ENCODE measurements at places on chromosomes 6 and 20.

- no peak for DNase-seq
Observed at GRCh38 chr20:53857723-53858236, 212.6 kb downstream of the BCAS1 start.

- no peak for DNase-seq
Observed at GRCh38 chr20:46709459-46710152, at the start of gene SLC2A10. TSS of gene SLC2A10 (plus strand) at chr20:46709649. CDS start at chr20:46709737, 88 bp downstream.

GRCh38 chr20:24672886-24673677 is 203.7 kb downstream of the SYNDIG1 start:
- DNase-seq, result no peak

DNA sequence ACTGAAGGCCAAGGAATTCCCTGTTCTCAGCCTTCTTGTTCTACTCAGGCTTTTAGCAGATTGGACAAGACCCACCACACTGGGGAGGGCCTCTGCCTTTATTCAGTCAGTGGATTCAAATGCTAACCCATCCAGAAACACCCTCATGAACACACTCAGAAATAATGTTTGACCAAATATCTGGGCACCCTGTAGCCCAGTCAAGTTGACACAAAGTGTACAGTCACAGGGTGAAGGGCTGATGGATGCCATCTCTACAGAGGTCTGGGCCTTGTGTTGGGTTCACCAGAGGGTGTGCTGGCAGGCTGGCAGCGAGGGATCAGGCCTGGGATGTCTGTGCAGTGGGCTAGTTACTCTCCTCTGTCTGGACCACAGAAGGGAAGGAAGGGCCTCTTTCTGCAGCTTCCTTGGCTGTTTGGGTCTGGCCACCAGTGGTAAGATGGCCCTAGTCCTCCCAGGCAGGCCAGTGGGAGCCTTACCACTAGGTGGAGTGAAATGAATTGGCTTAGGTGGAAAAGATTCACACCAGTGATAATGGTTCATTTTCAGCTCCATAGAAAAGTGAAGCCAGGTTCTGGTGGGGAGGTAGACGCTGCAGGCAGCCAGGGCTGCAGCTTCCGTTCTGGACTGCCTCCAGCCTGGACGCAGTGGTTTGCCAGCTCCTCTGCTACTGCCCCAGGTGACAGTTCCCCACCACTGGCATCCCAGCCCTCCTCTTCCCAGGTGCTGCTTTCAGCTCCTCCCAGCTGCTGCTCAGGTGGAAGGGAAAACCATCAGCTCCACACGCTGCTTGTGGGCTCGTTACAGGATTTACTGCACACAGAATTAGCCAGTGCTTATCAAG is 9.2 kb downstream of the TUBB2A start:
- DNase-seq, result no peak

DNA sequence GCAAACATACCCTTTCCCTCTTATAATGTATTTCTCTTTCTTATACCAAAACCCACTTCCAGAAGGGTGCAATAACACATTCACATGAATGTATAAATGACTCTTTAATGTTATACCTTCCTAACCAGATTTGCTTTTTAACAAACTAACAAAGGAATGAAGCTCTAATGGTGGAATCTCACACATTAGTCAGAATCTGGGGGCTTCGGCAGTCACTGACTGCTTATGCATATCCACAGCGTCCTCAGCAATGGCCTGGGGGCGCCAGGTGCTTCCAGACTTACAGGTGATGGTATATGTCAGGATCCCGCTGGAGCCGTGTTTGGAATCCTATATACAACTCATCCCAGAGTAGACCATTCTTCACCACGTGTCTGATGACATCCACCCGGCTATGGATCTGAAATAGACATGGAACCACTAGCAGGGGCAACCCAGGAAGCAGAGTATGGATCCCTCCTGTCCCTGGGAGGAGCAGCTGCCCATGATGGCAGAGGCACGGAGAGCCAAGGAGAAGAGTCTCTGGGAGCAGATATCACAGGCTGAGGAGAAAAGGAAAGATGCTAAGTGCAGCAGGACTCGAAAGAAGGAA is 150.8 kb upstream of the RIPOR2 start:
- DNase-seq, result no peak

DNA sequence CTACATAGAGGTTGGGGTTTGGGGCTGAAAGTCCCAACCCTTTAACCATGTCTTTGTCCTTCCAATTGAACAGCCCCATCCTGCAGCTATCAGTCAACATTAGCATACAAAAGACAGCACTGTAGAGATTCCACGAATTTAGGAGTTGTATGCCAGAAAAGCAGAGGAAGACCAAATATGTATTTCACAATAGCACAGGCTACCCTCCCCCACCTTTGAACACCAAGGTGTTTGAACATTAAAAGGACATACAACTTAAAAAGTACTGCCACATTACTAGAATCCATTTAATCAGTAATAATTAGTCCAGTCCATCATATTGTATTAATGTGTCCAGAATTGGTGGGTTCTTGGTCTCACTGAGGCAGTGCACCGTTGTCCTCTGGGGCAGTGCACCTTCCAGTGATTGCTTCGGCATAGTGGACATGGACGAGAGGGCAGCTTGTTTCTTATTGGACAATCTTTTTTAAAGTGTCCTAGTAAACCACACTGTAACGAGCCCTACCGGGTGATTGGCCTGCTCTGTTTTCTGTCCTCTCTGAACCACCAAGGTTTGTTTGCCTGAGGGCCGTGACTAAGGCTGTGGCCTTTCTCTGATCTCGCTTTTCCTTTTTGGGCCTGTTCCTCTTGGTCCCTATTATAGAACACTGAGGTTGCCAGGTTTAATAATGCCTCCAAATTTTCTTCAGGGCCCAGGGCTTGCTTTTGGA is 36.4 kb downstream of the GSTA4 start:
- no peak for DNase-seq

GRCh38 chr20:60903325-60903971 is 348.6 kb upstream of the CDH4 start:
- DNase-seq, result no peak

DNA sequence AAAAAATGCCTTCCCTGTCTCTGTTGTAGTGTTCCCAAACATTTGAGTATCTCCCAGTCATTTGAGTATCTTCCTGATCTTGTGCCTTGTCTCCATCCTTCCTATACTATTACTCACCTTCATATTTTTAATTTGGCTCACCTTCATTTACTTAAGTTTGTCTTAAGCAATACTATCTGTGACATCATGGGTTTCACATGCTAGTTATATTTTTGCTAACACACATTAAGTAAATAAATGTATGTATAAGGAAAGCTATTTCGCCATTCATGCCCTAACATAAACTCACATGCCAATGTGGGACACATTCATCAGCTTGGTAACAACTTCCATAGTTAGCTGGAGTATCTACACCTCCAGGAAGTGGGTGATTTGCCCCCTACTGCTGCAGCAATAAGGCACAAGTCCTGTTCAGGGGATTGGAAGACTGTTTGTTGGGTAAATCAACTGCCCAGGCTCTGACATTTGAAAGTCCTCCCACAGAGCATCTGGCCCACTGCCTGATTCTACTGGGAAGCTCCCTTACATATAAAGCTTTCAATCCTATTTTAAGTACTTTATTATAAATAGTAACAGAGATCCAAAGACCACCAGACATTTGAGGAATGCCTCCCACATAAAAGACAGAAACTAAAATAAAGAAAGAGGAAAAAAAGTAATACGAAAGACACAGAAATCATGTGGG is 132.3 kb downstream of the ISM1 start:
- no peak for DNase-seq

DNA sequence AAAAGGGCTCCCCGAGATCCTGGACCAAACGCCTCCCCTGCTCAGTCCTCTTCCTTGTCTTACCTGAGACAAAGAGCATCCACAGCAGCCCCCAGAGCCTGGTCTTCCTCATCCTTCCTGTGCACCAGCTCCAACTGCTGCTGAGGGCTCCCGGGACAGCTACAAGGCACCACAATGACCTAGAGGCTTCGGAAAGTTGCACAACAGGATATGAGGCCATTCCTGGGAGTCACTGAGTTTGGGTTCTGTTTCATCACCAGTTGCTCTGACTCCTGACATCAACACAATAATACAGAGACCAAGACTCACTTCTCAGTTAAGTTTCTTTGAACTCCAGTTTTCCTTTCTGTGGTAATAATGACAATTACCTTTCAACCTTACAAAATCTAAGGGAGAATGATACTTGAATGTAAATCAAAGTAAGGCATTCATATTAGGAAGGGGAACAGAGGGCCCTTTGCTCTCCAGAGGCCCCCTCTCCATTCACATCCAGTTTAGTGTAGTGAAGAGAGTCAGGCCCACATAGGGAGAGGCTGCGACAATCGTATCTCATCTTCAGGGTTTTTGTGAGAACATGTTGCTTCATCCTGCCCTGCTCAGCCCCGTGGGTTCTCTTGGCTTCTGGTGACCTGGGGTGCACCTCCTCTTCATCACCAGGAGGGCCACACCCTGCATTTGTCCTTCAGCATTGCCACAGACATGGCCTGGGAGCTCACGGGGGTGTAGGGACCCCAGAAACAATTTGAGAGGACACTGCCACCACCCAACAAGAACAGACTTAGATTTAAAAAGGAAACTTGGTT is at the start of gene TREM1:
TSS of gene TREM1 (minus strand) at position 139 of the 803 bp plus-strand sequence. CDS start at position 112, 27 bp downstream.
- DNase-seq, result peak; percentile 19

DNA sequence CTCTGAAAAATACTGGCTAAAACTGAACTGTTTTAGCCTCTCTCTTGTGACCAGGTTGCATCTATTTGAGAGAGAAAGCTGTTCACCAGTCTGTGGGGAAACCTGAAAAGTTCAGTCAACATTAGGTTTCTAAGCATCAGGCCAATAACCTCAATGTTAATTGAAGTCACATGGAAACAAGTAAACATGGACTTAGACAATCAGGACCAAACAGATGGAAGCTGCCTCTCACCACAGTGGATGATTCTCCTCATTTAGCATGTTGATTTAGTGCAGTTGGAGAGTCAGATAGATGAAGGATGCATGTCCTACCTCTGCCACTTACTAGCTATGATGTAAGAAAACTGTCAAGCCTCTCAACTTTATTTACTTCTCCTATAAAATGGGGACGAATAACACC is 18.2 kb downstream of the SCGN start:
- DNase-seq, result no peak

- DNase-seq, result no peak
Observed at GRCh38 chr6:18350271-18350670, 36.9 kb upstream of the RNF144B start.

GRCh38 chr20:23547613-23548012 is 20.7 kb downstream of the CST9L start:
- no peak for DNase-seq

GRCh38 chr6:89067796-89068195 is 12.8 kb upstream of the PNRC1 start:
- no peak for DNase-seq

DNA sequence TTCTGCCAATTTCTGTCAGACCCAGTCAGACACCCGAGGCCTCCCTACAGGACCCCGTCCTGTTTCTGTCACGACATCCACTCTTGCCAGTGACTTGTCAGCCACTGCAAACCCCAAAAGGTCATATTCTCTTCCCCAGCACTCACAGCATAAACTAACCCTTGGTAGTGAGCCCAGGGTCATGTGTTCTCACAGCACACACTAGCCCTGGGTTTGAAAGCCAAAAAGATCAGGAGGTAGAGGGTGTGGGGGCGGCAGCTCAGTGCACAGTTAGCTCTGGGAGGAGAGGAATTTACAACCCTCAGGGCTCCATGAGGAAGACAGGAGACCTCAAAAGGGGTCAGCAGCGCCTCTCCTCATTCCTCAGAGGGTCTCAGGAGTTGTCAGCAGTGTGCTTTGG is 9.9 kb upstream of the SNX9 start:
- no peak for DNase-seq

GRCh38 chr20:50260479-50261221 is 70.0 kb downstream of the CEBPB start:
- DNase-seq, result no peak

DNA sequence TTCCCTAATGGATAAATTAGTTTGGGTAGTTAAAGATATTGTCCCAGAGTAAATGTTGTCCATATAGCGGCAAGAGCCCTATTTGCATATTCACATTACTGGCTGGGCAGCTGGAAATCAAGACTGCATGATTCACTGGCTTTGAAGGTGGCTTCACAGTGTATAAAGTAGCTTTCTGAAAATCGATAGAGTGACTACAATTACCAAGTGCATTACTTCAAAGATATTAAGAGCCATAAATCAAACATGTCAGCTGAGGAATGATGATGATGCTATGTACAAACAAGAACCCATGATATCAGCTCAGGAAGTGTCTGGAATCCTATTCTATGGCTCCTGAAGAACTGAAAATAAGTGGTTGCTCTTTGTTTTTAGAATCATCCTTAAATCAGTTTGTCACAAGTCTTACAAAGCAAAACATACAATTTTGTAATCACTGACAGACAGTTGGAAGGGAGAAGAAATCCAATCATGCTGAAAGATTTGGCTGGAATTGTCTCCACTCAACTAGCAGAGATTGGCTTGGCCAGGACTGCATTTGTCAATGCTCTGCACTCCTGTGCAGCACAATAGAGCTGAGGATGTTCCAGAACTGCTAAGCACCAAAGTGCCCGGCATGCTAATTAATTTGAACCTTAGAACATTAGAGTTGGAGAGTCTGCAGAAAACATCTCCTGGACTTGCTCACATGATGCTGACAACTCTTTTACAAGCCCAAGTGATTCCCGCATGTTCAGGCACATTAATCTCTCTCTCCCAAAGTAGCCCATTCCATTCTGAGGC is 77.9 kb upstream of the B3GAT2 start:
- no peak for DNase-seq

- DNase-seq, result no peak
Observed at GRCh38 chr6:166477647-166478365, 95.1 kb upstream of the MPC1 start.

DNA sequence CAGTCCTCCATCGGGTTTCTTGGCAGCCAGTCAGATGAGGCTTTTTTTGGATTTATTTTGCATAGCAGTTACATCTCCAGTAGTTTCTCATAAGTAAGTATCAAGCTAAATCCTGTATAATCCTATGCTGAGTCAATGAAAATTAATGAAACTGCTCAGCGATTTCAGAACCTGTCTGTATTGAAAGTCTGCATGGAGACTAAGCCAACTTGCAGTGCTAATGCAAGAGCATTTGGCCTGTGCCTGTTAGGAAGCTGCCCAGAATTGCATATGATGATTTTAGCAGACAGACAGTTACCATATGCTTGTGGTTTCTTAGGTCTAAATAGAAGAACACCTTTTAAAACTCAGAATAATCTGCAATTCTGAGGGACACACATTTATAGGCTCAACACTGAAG is 25.2 kb upstream of the LRRN4 start:
- no peak for DNase-seq

- no peak for DNase-seq
Observed at GRCh38 chr6:134458857-134459657, 141.1 kb upstream of the SGK1 start.

DNA sequence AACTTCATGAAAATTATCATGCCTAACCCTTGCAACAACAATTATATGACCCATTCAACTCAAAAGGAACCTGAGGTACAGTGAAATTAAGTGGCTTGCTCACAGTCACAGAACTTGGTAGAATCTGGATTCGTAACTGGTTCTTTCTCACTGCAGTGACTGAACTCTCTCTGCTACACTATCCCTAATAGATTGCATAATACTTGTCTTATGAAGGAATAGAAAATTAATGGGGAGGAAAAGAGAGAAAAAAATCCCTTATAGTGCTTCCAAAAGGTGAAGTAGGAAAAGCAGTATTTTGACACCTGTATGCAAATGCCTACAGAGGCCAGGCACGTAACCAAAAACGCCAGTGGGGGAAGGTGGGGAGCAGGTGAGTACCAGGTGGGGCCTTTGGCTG is 186.6 kb downstream of the LY86 start:
- no peak for DNase-seq

All from stimulated activated CD4-positive, alpha-beta T cell treated with anti-CD3 and anti-CD28 coated beads, Interleukin-1b, Interleukin-23, amount 100 ng/mL, for 48 hours (primary cell).